ENCODE measurements at places on chromosomes 5 and 9. TPM values are rescaled to one million over a fixed set of nuclear protein-coding genes. Genes with fewer than 3 reads are reported as not detected.

GRCh38 chr5:35089334-35090314 lies 41.9 kb upstream of the AGXT2 start:
- no peaks in the 10 kb centered on the region for H3K36me3 ChIP-seq
- no peak overlapping the region for H3K27ac ChIP-seq
- H3K4me1 ChIP-seq, result no peaks in the 10 kb centered on the region
- peak; percentile 61 for DNase-seq

- no peak overlapping the region for H3K27ac ChIP-seq
- H3K4me1 ChIP-seq, result peaks cover 3% of the 10 kb centered on the region
Measured at GRCh38 chr9:68541568-68541967, 885 bp upstream of the TMEM252 start.

DNA sequence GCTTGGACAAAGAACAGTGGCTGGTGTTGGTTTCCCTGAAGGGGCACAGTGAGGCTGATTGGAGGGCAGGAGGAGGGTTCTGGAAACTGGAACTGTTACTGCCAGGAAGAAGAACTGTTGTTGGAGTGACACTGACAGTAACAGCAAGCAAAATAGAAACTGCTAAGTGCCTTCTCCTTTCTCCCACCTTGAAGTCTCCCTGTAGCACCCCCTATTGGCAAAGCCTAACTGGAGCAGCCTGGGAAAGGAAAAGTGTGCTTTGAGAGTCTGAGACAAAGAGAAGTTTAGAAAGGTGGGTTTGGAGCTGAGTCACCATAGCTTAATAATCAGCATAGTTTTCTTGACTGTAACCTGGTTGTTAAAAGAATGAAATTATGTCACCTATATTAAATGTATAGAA lies 2.5 kb upstream of the TMEM174 start:
- no peak overlapping the region for H3K27ac ChIP-seq
- DNase-seq, result peak; percentile 34
- no peak overlapping the region for H3K4me3 ChIP-seq
- H3K4me1 ChIP-seq, result no peaks in the 10 kb centered on the region
- peaks cover 86% of the 10 kb centered on the region for H3K27me3 ChIP-seq
- no peaks in the 10 kb centered on the region for H3K36me3 ChIP-seq

DNA sequence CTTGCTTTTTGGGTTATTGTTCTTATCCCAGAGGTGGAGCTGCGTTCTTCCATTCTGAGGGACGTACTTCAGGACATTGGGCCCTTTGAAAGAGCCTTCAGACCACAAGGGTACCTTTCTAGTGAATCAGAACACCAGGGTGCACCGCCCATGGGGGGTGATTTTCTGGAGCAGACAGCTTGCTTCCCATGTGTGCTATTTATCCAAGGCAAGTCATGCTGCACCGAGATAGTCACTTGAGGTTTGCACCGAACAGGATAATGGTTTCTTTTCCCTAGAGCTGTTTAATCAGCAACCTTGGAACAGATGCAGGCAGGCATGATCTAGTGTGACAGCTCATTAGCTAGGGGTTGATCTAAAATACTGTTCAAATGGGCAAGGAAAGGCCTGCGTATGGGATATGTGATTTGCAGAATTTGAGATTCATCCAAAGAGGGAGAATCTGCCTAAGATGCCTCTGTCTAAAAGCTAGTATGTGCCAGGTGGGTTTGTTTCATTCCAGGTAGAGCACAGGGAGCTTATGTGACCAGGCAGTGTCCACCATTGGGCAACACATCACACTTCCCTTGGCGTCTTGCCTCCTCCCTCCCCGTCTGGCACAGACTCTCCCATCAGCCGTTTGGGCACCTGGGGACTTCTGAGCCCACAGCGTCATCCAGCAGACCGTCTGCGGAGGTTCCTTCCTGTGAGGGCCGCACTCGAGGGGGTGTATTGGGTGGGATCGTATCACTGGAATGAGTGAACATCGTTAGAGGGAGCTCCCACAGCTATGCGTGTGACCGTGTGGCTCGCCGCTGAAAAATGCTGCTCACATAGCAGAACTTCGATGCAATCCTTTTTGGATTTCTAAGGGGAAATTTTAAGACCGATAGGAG lies 23.0 kb downstream of the ABL1 start:
- H3K27me3 ChIP-seq, result no peaks in the 10 kb centered on the region
- H3K4me3 ChIP-seq, result no peak overlapping the region
- no peaks in the 10 kb centered on the region for H3K4me1 ChIP-seq
- H3K36me3 ChIP-seq, result peaks cover 4% of the 10 kb centered on the region
- no peak overlapping the region for H3K27ac ChIP-seq
- no peak for DNase-seq

GRCh38 chr5:132799392-132799791 lies 13.7 kb upstream of the SOWAHA start:
- no peaks in the 10 kb centered on the region for H3K36me3 ChIP-seq
- H3K27me3 ChIP-seq, result peaks cover 56% of the 10 kb centered on the region
- H3K4me3 ChIP-seq, result no peak overlapping the region
- H3K27ac ChIP-seq, result no peak overlapping the region
- no peak for DNase-seq

The FCN2 gene
- not detected for total RNA-seq

Measured in activated CD4-positive, alpha-beta T cell treated with anti-CD3 and anti-CD28 coated beads, Interleukin-2, amount 10 ng/mL, durations not matched to agents 7 days and 5 days (primary cell).